GM23338 (cell line): ENCODE measurements at places on chromosomes 2 and 18.

DNA sequence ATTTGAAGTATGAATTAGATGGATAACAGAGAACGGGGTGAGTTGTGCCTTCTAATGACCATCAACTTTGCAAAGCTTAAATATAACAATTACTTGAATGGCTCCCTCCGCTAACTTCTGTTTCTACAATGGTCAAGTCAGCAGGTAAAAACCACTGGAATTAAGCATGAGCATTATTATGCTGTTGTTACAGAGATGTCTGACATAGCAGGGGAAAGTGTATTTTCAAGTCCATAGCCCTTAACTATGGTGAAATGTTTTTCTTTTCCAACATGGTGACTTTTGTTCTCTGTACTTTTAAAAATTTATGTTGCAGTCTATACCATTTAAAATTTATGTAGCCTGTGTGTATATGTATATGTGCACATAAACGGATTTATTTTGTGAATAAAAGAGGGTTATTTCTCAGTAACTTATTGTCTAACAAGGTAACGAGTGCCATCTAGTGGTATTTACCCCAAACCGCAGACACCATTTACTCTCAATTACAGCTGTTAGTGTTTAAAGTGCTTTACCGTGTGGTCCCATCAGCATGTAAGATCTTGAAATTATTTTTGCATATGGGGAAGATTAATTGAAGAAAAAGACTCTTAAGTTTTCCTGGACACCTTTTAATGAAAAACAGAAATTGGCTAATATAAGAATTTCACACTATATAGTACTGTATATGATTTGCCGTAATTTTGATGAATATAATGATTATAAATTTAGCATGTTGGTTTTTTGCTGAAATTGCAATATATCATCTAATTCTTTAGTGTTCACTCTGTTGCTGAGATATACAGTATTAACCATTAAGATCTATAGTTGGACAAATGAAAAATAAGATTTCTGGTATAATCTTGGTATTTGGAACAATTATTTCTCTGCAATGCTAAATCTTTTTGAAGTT is 78.2 kb downstream of the UBE2E3 start:
- peak; percentile 75 for DNase-seq

GRCh38 chr18:68053290-68053689 is 536.8 kb upstream of the DSEL start:
- no peak for DNase-seq

DNA sequence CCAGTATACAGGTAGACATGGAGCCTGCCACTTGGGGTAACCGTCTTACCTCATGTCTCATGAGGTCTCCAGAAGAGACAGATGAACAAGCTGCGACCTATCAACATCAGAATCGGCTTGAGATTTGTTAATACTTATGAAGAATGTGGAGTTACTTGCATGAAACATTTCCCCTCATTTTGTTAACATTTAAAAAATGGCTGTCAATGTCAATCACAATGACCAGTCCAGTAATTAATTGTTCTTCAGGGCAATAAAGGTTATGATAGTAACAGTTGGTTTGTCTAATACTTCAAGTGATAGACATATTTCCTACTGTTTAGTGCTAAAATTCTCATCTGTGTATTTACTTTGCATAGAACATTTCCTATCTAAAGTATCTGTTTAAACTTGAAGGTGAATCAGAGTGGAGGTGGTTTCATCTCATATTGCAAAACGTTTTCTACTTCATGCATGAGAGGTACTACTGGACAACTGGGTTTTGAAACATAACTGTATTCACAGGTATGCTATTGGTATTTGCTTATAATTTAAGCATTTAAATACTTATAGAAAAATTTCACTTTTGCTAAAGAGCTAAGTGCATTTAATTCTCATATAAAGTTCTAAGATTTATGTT is 15.1 kb downstream of the SERTAD2 start:
- no peak for DNase-seq

- DNase-seq = no peak
These were observed 18.7 kb downstream of the PLEK start for GRCh38 chr2:68383778-68384177.

DNA sequence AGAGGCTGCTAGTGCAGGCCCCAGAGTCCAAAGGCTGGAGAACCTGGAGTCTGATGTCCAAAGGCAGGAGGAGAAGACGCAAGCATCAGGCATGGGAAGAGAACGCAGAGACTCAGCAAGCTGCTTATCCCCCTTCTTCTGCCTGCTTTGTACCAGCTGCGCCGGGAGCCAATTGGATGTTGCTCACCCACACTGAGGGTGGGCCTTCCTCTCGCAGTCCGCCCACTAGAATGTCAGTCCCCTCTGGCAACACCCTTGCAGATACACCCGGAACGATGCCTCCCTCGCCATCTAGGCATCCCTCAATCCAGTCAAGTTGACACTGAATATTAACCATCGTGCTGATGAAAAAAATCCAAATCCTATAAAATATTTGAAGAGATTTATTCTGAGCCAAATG is 141.6 kb downstream of the TWIST2 start:
- DNase-seq = no peak

- no peak for DNase-seq
These were observed 82.3 kb downstream of the STPG4 start for GRCh38 chr2:47072728-47073191.
